CD4-positive, alpha-beta T cell treated with Interleukin-10 for 1 hour (primary cell): ENCODE measurements at places on chromosomes 2 and 18.

GRCh38 chr2:27379383-27379835 is 1.1 kb downstream of the ZNF513 start:
- no peak for DNase-seq

GRCh38 chr2:195319112-195319460 is 337.9 kb upstream of the SLC39A10 start:
- DNase-seq, result no peak

DNA sequence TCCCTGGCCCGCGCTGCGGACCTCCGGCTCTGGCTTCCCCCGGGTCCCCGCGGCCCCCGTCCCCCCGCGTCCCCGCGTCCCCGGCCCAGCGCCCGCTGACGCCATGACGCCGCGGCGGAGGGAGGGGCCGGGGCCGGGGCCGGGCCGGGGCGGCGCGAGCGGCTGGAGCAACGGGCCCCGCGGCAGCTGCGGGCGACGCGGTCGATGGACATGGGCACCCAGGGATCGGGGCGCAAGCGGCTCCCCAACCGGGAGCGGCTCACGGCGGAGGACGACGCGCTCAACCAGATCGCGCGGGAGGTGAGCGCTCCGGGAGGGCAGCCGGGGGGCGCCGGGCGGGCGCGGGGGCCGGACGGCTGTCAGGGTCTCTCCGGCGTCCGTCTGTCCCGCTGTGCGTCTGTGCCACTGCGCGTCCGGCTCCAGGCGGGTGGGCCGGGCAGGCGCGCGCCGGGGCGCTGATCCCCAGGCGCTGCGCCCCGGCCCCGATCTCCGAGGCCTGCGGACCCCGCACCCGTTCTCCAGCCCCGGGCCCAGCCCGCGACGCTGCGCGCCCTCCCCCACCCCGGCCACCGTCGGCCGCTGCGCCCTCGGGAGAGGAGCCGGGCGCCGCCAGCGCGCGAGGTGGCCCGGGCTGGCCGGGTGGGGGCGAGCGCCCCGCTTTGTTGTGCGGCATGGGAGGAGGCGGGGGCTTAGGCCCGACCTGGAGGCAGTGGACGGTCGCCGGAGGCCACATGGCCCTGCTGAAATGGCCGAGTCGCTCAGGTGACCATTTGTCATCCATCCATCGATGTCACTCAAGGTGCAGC is at the start of gene LRRFIP1:
Gene LRRFIP1 (plus strand): TSS at position 147 of the 806 bp plus-strand sequence. CDS start 58 bp downstream, at position 205.
- no peak for DNase-seq

GRCh38 chr2:174682007-174682577 is 82.2 kb downstream of the CHRNA1 start:
- DNase-seq, result peak; percentile 51

DNA sequence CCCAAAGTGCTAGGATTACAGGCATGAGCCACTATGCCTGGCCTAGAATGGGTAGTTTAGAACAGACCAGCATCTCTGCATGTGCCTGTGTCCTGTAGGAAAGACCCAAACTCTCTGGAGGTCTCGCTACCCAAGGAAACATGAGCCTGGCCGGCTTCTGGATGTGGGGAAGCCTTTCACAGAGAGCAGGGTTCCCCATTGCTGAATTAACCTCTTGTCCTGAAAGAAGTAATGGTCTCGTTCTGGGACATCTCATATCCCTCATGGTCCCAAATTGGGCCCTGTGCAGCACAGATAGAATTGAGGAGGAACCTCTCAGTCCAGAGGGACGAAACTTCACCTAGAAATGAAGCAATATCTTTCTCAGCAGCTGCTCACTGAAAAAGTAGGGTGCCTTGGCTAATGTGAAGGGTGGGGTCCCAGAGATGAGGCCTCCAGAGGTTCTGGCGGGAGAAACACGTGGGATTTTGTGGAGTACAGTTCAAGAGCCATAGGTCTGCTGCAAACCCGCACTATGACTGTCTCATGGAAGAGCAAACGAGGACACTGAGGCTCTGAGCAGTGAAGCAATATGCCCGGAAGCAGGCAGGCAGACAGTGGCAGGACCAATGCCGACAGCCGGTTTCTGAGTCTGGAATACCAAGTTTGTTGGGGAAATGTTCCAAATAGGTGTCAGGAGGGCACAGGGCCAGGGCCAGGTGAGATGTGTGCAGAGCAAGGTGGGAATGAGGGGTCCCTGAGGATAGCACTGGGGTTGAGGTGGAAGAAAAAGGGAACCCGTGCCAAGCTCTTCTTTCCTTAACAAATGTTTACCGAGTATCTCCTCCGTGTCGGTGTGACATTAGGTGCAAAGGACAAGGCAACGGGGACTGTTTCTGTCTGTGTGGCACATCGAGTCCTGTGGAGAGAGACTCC is 121.0 kb upstream of the TWIST2 start:
- no peak for DNase-seq

DNA sequence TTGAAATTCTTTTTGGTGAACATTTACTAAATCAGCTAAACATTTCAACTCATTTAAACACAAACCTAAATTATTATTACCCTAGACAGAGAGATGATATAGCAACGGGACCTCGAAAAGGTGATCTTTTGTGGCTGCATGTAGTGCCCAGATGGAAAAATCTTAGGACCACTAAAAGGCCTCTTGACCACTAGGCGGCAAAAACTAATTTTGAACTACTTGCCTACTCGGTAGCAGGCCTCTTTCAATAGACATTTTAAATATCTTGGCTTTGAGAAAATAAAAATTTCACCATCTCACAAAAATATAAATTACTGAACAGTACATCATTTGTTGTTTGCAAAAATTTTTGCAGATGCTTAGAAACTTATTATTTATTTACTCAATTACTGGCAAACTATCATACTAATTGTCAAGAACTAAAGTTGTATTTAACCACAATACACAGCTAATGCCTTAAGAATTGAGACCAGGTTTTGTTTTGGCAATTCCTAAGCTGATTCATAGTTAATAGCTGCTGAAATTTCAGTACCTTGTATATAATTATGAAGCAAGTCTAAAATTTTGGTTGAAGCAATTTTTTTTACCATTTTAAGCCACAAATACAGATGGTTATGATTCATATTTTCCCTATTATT is 9.4 kb downstream of the COL3A1 start:
- no peak for DNase-seq

DNA sequence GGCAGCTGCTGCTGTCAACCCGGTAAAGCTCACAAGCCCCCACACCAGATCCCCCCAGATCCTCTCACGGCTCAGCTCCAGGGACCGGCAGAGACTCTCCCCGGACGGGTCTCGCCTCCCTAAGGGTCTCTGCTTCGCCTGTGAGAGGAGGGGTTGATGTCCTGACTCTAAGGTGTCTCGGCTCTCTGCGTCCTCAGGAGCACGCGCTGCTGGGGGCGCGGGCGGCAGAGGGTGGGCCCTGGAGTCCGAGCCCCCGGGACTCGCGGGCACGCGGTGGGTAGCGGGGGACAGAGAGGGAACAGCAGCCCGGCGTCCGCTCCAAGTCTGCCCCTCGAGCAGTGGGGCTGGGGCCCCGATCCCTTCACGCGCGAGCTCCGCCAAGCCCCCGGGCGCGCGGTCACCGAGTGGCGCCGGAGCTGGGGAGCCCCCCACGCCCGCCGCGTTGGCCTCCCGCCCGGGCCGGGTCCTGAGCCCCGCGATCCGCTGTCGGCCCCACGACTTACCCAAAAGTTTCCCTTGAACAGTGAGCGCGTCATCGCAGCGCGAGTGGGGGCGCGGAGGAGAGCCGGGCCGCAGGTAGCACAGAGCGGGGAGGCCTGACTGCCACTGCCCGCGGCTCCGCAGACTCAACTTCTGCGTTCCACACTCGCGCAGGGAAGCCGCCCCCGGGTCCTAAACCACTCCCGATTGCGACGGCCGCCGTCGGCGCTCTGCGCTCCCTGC is at the start of gene PSTPIP2:
Gene PSTPIP2 (minus strand): TSS at position 608 of the 723 bp plus-strand sequence. CDS start 72 bp downstream, at position 536.
- peak; percentile 70 for DNase-seq

- peak; percentile 46 for DNase-seq
These were observed 18.0 kb downstream of the ANKRD44 start for GRCh38 chr2:197292619-197293018.

- no peak for DNase-seq
These were observed 237.3 kb downstream of the DCDC2C start for GRCh38 chr2:3940661-3941060.

GRCh38 chr2:63662028-63662804 is 73.5 kb downstream of the MDH1 start:
- DNase-seq, result no peak

DNA sequence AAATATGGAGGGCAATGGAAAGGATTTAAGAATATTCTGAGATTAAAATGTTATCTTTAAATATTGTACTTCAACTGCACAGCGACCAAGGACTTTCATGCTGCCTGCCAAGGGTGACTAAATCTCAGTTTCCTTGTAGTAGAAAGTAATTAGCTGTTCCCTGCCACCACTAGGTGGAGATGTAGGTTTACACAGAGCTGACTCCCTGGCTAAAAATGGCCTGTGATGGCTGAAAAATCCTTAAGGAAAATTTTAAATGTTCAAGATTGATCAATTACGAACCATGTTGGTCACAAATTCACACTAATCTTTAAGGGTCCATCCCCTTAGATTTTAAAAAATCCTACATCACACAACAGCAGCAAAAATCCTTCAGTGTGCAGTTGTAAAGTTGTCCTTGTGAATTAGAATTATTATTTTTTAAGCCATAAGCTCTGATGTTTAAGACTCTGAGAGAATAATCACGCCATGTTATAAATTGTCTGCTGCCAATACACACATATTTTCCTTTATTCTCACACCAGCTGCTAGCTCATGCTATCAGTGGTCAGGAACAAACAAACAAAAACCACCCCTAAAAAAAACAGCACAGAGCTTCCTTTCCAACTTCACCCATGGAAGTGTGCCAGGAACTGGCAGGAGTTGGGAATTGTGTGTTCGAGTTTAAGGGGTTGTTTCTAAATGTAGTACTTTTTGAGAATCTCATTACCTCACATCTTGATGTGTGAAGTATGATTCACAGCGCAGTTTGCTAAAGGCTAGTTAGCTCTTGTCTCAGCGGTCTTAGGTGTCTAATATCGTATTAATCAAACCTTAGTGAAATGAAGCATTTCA is 399.8 kb downstream of the TMEM182 start:
- DNase-seq, result no peak

GRCh38 chr2:77823028-77823427 is 300.9 kb upstream of the LRRTM4 start:
- no peak for DNase-seq

DNA sequence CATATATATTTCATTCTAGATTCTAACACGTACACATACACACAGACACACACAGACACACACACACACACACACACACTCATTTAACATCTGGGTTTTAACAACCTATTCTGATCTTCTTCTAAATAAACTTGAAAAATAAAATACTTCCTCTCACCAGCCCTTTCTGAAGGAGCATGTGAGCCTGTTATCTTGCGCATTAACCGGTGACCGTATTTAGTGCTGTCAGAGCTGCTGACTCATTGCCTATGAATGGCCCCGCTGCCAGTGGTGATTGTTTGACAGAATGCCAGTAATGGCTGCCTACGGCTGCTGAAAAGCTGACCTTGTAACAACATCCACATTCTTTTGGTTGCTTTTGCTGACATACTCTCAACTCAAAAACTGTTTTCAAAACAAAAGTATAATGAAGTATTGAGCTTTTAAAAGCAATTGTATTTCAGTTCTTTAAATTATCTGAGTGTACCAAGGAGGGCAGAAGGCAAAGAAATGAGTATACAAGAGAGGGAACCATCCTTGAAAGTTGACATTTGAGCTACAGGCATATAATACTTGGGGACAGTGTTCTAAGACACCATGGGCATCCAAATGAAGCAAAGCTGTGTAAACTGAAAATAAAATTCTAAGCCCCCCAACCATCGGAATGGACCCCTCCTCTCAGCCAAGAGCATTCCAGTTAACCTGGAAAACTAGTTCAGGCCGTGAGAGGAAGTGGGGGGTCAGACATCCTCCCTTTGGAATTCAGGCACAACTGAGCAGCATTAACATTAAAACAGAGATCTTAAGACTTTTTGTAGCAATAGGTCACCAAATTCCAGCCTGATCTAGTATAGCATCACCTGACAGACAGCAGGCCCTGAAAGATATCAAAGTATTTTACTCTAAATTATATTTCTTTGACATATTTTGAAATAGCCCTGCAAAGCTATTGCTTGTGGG is 50.2 kb upstream of the DTNA start:
- DNase-seq, result no peak

- no peak for DNase-seq
These were observed 4.1 kb upstream of the ITPRIPL1 start for GRCh38 chr2:96320728-96321622.

DNA sequence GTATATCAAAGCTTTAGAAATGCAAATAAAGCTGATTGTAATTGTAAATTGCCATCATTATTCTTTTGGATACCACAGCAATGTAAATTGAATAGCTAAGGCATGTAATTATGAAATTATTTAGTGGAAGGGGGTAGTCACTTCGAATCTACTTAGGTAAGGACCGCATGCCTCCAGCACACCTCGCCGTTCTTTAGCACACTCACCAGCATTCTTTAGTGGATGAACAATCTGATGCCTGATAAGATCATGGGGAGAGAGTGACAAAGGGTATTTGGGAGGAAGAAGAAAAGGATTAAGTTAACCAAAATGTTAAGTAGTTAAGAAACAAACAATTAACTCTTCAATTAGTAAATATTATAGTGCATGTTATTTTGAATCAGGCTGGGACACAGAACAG is 46.4 kb upstream of the DSC1 start:
- DNase-seq, result no peak

GRCh38 chr2:217555081-217555876 is 447.5 kb downstream of the TNS1 start:
- no peak for DNase-seq

DNA sequence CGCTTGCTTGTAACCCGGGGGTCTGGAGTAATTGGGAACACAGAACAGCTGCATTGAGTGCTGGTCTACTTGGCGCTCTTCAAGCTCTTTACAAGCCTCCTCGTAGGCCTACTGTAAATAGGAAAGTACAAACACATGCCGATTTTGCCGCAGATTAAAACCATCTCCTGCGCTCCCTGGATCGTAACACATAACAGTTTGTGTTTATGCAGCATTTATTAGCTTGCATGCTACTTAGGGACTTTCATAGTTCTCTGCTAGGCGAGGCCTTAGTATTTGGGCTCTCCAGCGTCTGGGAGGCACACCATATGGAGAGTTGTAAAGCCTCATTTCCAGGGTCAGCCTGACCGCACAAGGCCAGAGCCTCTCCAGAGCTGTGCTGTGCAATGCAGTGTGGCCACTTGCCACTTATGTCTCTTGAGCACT is 84.0 kb upstream of the HAAO start:
- DNase-seq, result no peak

DNA sequence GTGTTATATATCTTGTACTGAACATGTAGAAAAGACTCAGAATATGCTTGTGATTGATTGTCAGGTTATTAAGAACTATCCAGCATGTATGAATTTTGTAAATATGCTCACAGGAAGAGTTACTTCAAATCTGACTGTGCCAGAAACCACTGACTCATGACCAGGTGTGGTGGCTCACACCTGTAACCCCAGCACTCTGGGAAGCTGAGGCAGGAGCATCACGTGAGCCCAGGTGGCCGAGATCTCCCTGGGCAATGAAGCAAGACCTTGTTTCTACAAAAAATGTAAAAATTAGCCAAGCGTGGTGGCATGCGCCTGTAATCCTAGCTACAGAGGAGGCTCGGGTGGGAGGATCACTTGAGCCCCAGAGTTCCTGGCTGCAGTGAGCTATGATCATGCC is 126.6 kb downstream of the COMMD1 start:
- DNase-seq, result no peak
